ENCODE measurements at places on chromosomes 7 and 10. TPM values are rescaled to one million over a fixed set of nuclear protein-coding genes. Genes with fewer than 3 reads are reported as not detected.
A peak's percentile ranks its signal among the peaks of the same experiment; 100 is the strongest.

- no peak for DNase-seq
- no peak overlapping the region for H3K4me3 ChIP-seq
- H3K27me3 ChIP-seq = no peaks in the 10 kb centered on the region
- no peak overlapping the region for H3K27ac ChIP-seq
- no peaks in the 10 kb centered on the region for H3K4me1 ChIP-seq
Observed at GRCh38 chr7:132932296-132933071, 149.4 kb downstream of the CHCHD3 start.

GRCh38 chr10:61822781-61823230 lies 78.7 kb upstream of the ARID5B start:
- H3K36me3 ChIP-seq = no peaks in the 10 kb centered on the region
- peaks cover 19% of the 10 kb centered on the region for H3K4me1 ChIP-seq
- no peaks in the 10 kb centered on the region for H3K27me3 ChIP-seq
- DNase-seq = no peak
- H3K4me3 ChIP-seq = no peak overlapping the region
- no peak overlapping the region for H3K27ac ChIP-seq

DNA sequence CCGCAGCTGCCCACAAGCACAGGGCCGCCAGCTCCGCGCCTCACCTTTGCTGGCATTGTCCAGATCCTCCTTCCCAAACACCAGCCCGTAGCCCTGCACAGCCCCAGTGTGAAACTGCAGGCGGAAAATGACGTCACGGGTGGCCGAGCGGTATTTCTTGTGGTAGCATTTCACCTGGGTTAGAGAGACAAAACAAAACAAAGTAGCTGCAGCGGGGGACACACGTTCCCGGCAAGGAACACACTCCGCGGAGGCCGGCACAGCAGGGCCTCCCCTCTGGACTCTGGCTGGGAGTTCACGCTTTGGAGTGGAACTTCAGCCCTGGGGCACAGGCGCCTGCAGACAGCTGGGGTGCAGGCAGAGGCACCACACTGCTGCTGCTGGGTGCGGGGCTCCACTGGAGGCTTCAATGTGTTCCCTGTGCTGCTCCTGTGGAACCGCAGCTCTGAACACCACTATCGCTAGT lies 181.1 kb downstream of the TNS3 start:
- no peak for DNase-seq
- no peaks in the 10 kb centered on the region for H3K27me3 ChIP-seq
- H3K27ac ChIP-seq = no peak overlapping the region
- no peak overlapping the region for H3K4me3 ChIP-seq

DNA sequence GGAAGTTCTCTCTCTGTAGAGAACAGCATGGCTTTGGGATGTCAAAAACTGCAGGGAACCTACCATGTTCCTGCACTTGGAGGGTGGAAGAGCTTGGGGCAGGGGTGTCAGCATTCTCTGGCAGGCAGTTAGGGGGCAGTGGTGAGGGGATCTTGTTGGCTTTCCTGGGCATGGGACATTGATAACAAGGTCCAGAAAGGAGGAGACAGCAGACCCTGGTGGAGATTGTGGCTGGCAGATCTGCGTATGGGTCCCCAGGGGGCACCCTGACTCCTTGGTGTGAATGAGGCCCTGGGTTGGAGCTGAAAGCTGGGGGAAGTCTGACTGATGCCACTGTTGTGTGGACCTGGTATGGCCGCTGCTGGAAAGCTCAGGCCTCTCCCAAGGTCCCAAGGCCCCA lies 22.9 kb upstream of the CAMK2B start:
- H3K4me3 ChIP-seq = no peak overlapping the region
- no peaks in the 10 kb centered on the region for H3K27me3 ChIP-seq
- no peak overlapping the region for H3K27ac ChIP-seq
- H3K4me1 ChIP-seq = peaks cover 12% of the 10 kb centered on the region

CUEDC2 gene
- total RNA-seq = 51.4 TPM

VGF gene
- 2.5 TPM for total RNA-seq

C10orf62 gene
- not detected for total RNA-seq

NAT16 gene
- total RNA-seq = not detected

- no peak for DNase-seq
- H3K4me3 ChIP-seq = no peak overlapping the region
- no peaks in the 10 kb centered on the region for H3K27me3 ChIP-seq
- no peak overlapping the region for H3K27ac ChIP-seq
- peaks cover 18% of the 10 kb centered on the region for H3K4me1 ChIP-seq
Observed at GRCh38 chr10:113859261-113859660, 4.8 kb downstream of the NHLRC2 start.

DNA sequence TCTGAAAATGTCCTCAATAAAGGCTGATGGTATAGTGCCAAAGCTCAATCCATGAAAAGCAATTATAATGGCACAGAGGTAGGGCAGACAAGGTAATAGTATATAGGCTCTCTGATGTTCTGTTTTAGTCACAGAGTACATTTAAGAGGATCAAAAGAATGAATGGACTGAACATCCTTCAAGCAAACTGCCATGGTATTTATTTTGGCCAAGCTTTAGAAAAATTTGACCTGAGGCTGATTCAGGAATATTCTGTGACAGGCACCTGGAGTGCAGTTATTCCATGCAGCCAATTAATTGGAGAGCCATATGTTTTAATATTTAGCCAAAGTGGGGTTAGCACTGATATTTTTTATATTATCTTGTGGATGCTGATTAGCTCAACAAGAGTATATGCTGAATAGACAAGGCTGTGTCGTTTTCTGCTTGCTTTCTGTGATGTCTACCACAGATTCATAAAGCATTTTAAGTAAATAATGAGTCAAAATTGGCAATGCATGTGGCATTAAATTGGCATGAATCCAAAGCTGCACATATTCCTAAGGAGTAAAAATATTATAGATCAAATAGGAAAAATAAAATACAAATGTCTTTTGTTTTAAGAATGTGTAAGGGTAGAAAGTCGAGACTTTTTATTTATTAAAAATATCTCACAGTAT lies 177.4 kb downstream of the PCLO start:
- peak; percentile 91 for DNase-seq
- H3K4me3 ChIP-seq = no peak overlapping the region
- H3K36me3 ChIP-seq = no peaks in the 10 kb centered on the region

ADCYAP1R1 gene
- not detected for total RNA-seq

DNA sequence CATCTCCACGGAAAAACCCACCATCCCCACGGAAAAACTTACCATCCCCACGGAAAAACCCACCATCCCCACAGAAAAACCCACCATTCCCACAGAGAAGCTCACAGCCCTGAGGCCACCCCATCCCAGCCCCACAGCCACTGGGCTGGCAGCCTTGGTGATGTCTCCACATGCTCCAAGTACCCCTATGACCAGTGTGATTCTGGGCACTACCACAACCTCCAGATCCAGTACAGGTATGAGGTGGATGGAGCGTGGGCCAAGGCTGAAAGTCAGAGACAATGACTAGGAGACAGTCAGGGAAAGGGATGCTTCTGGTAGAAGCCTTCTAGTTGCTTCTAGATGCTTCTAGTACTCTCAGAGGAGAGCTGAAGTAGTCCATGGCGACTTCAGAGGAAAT lies 19.6 kb downstream of the ZAN start:
- no peak for DNase-seq
- H3K36me3 ChIP-seq = no peaks in the 10 kb centered on the region
- no peak overlapping the region for H3K27ac ChIP-seq
- peaks cover 6% of the 10 kb centered on the region for H3K27me3 ChIP-seq

DNA sequence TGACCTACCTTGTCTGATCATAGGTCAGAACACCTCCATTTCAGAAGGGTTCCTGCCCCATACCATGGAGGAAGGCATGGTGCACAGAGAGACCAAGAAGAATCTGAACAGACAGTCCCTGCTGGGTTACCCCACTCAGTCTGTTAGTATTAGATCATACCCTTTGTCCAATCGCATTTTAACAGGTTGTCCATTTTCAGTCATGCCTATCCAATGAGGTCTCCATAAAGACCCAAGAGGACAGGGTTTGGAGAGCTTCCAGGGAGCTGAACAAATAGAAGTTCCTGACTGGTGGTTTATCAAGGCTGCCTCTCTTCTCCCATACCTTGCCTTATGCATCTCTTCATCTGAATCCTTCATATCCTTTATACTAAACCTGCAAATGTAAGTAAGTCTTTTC lies 21.2 kb upstream of the SLC16A12 start:
- H3K4me3 ChIP-seq = no peak overlapping the region
- H3K27ac ChIP-seq = no peak overlapping the region
- H3K36me3 ChIP-seq = no peaks in the 10 kb centered on the region
- DNase-seq = peak; percentile 32

COL13A1 gene
- 299 TPM for total RNA-seq

GRCh38 chr10:23408330-23408976 lies 30.4 kb upstream of the OTUD1 start:
- no peak overlapping the region for H3K27ac ChIP-seq
- H3K4me3 ChIP-seq = no peak overlapping the region
- H3K4me1 ChIP-seq = peaks cover 8% of the 10 kb centered on the region
- no peak for DNase-seq
- no peaks in the 10 kb centered on the region for H3K36me3 ChIP-seq

PDE1C gene
- total RNA-seq = 14.1 TPM

CALCR gene
- not detected for total RNA-seq

- H3K27ac ChIP-seq = peak overlapping the region; percentile 89
- DNase-seq = peak; percentile 93
- peak overlapping the region; percentile 74 for H3K4me3 ChIP-seq
- peaks cover 23% of the 10 kb centered on the region for H3K4me1 ChIP-seq
Observed at GRCh38 chr10:50624866-50625501, 1.2 kb upstream of the SGMS1 start.

- no peak overlapping the region for H3K27ac ChIP-seq
- no peak overlapping the region for H3K4me3 ChIP-seq
- no peaks in the 10 kb centered on the region for H3K36me3 ChIP-seq
- DNase-seq = no peak
- no peaks in the 10 kb centered on the region for H3K27me3 ChIP-seq
- H3K4me1 ChIP-seq = no peaks in the 10 kb centered on the region
Observed at GRCh38 chr10:103676058-103676785, 179.2 kb downstream of the SH3PXD2A start.

GOT1 gene
- 27.4 TPM for total RNA-seq

DNA sequence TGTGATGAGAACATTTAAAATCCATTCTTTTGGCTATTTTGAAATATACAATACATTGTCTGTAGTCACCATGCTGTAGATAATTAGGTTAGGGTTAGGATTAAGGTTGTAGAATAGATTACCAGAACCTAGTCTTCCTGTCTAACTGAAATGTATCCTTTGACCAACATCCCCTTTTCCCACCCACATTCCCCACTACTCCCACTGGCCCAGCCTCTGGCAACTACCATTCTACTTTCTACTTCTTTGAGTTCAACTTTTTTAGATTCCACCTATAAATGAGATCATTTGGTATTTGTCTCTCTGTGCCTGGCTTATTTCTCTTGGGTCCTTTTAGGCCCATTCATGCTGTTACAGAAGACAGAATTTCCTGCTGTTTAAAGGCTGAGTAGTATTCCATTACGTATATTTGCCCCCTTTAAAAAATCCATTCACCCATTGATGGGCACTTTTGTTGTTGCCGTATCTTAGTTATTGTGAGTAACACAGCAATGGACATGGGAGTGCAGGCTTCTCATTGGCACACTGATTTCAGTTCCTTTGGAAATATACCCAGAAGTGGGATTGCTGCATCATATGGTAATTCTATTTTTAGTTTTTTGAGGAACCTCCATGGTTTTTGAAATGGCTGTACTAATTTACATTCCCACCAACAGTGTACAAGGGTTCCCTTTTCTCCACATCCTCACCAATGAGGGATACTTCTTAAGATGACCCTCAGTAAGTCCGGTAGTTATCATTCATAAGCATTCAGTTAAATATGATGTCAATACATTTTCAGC lies 104.0 kb downstream of the RALA start:
- no peak overlapping the region for H3K27ac ChIP-seq
- H3K27me3 ChIP-seq = no peaks in the 10 kb centered on the region
- DNase-seq = no peak
- no peaks in the 10 kb centered on the region for H3K4me1 ChIP-seq
- no peaks in the 10 kb centered on the region for H3K36me3 ChIP-seq

GRCh38 chr7:121985476-121986030 lies 112.6 kb downstream of the PTPRZ1 start:
- no peaks in the 10 kb centered on the region for H3K27me3 ChIP-seq
- no peaks in the 10 kb centered on the region for H3K36me3 ChIP-seq
- no peak for DNase-seq
- H3K4me3 ChIP-seq = no peak overlapping the region
- H3K4me1 ChIP-seq = no peaks in the 10 kb centered on the region
- H3K27ac ChIP-seq = no peak overlapping the region

DNA sequence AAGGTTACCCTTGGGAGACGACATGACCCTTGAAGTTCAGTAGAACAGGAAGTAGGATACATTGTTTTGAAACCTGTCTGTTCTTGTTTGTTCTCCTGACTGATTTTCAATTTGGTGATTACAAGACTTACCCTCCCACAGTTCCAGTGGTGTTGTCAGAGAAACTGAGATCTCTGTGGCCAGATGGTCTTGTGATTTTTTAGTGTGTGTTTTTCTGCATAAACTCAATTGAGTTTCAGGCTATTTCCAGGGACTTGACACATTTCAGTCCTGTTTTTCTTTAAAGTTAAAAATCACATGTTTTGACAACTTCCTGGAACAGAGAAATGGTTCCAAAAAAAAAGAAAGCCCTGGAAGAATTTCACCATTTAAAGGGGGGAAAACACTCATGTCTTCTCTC lies 22.3 kb downstream of the PIK3CG start:
- no peaks in the 10 kb centered on the region for H3K36me3 ChIP-seq
- DNase-seq = no peak
- no peaks in the 10 kb centered on the region for H3K4me1 ChIP-seq

ANKRD30A gene
- total RNA-seq = 0.12 TPM

- H3K4me3 ChIP-seq = no peak overlapping the region
- no peaks in the 10 kb centered on the region for H3K36me3 ChIP-seq
- no peaks in the 10 kb centered on the region for H3K27me3 ChIP-seq
- no peak overlapping the region for H3K27ac ChIP-seq
- DNase-seq = no peak
- no peaks in the 10 kb centered on the region for H3K4me1 ChIP-seq
Observed at GRCh38 chr10:43206391-43207235, 60.3 kb downstream of the RASGEF1A start.

SPDYE6 gene
- not detected for total RNA-seq

GRCh38 chr7:74020390-74020789 lies 7.6 kb upstream of the ELN start:
- H3K27ac ChIP-seq = no peak overlapping the region
- peaks cover 12% of the 10 kb centered on the region for H3K4me1 ChIP-seq
- H3K36me3 ChIP-seq = no peaks in the 10 kb centered on the region
- H3K27me3 ChIP-seq = peaks cover 4% of the 10 kb centered on the region

GPR85 gene
- total RNA-seq = not detected

PPP1R3C gene
- total RNA-seq = 0.17 TPM

PON3 gene
- not detected for total RNA-seq

DNA sequence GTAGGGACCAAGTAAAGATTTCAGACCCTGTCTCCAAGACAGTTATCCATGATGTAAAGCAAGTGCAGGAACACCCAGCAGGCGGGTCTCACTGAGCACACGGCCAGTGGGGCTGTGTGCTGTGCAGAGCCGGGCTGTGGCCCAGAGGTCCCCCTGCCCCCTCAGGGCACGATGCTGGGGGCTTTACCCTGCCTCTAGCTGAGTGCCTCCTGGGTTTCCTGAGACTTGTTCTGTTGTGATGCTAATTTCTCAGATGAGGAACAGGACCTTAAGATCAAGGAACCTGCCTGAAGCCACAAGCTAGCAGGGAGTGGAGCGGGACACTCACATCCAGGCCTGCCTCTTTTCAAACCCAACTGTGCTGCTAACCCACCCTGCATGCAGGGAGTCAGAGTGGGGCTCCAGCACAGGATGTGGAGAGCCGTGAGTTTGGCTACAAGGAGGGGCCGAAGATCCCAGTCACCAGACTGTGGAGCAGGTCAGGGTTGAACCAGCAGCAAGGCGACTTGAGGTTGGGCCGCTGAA lies 76.1 kb upstream of the LYZL2 start:
- peaks cover 14% of the 10 kb centered on the region for H3K4me1 ChIP-seq
- no peak overlapping the region for H3K27ac ChIP-seq
- no peaks in the 10 kb centered on the region for H3K27me3 ChIP-seq
- no peak overlapping the region for H3K4me3 ChIP-seq
- no peaks in the 10 kb centered on the region for H3K36me3 ChIP-seq

ACTR3C gene
- total RNA-seq = 10.8 TPM
